ENCODE measurements at places on chromosomes 5 and 9.
A peak's percentile ranks its signal among the peaks of the same experiment; 100 is the strongest.

DNA sequence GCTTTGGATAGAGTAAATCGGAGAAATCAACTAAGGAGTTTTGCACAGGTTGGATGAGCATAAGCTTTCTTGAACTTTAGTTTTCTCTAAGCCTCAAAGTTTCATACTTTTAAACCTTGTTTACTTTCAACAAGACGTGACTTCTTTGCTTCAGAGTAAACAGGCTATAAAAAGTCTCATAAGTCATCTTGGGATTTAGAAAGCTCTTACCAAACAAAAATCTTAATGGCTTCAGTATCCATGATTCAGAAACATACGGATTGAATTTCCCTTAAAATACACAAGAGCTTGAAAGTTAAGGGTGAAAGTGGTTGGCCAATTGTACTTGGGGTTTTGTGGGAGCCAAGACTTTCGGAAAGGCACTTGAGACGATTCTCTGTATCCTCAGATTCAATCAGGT, 270.9 kb upstream of the ANKH start:
- DNase-seq, result no peak

DNA sequence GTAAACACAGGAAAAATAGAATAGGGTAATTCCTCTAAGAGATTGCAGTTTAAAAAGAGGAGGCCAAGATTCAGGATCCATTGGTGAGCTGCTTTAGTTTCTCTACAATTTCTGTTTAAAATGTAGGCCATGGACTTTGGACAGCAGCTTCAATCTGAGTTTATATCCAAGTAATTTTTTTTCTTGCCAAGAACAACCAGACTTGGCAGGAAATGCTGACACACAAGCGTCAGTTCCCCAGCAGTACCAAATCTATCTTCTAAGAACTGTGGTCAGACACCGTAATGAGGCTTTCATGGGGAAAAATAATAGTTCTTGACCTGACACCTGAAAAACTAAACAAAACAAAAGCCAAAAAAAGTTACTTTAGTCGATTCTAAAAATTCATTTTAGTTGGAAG, 528.8 kb downstream of the CSNK1G3 start:
- no peak for DNase-seq

DNA sequence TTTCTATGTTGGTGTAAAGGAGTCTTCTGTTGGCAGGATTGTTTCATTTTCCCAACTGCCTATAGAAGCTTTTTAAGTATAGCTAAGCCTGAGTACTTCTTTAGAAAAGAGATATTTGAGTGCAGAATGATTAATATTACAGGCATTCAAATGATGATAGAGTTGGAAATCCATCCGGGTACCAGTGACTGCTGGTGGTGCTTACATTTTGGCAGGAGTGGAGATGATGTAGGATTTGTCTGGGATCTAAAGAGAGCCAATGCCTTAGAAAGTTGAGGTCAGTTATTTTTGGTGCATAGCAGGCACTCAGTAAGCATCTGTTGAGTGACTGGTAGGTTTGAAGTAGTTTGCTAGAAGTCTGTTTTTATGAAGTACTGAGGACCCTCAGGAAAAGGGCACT, 433.5 kb downstream of the DMAC1 start:
- DNase-seq, result no peak

DNA sequence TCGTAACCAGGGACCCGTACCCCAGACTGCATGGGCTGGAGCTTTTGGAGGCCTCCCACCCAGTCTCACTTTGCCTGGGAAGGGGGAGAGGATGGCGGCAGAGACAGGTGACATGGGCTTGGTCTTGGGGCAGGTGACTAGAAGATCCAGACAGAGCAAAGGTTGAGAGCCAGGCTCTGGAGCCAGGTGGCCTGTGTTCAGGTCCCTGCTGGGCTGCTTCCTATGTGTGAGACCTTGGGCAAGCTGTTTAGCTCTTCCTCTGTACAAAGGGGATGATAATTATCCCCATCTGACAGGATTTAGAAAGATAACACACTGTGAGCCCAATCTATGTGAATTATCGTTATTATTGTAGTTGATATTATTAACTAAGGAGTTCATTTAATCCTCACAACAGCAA, 16.1 kb upstream of the NDST1 start:
- no peak for DNase-seq

DNA sequence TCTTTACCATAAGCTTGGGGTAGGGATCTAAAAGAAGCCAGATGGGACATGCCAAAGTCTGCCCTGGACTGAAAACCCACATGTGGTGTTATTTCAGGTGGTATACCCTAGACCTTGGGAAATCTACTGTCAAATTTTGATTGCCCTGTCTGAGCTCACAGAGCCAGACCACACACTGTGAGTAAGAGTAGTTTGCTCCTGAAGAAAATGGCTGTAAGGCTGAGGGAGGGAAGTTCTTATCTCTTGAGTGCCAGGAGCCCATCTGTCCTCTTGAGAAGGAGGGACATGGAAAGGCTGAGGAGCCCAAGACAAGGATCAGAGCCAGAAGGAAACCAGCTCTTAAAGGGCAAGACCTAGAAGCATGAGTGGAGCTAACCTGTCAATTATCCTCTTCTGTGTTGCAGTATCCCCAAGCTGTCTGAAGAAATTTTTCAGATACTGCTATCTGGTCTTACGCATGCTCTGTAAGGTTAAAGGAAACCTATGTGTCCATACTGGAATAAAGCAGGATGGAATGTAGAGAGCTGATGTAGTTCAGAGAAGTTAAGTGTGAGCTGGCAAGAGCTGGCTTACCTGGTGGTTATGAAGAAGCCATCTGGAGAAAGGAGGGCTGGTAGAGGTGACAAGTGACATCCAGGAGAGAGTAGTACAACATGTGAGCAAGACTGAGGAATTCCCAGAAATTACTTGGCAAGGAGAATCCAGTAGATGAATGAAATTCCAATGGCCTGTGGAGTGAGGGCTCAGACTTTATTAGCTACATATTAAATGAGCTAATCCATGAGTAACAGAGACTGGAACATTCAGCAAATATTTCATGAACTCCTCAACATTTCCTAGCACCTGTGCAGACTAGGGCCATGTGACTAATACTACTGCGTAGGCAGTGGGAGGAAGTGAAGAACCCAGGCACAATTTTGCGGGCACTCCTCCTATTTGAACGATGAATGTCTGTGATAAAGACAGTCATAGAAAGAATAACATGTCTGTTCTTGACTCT, 389.1 kb upstream of the KIF2A start:
- no peak for DNase-seq

GRCh38 chr5:170223906-170224305, 8.9 kb upstream of the C5orf58 start:
- no peak for DNase-seq

DNA sequence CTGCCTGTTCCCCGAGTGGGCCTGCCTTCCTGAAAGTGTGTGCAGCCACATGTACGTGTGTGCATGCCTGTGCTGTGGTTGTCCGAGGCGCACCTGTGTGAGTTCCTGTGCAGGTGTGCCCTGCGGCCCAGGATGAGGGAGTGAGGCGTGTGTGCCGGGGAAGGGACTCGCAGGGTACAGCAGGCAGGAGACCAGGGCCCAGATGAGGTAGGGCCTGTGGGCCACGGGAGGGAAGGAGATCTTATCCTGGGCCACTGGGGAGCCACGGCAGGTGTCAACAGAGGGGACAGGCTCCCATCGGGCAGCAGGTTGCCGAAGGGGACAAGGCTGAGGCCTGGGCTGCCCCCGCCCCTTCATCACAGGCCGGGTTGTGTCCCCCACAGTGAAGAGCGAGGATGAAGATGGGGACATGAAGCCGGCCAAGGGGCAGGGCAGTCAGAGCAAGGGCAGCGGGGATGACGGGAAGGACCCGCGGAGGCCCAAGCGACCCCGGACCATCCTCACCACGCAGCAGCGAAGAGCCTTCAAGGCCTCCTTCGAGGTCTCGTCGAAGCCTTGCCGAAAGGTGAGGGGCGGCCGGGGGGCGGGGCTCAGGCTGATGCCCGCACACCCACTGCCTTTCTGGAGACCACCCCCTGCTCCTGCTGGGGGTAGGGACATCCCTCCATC, 79.2 kb downstream of the LMX1B start:
- DNase-seq, result no peak

DNA sequence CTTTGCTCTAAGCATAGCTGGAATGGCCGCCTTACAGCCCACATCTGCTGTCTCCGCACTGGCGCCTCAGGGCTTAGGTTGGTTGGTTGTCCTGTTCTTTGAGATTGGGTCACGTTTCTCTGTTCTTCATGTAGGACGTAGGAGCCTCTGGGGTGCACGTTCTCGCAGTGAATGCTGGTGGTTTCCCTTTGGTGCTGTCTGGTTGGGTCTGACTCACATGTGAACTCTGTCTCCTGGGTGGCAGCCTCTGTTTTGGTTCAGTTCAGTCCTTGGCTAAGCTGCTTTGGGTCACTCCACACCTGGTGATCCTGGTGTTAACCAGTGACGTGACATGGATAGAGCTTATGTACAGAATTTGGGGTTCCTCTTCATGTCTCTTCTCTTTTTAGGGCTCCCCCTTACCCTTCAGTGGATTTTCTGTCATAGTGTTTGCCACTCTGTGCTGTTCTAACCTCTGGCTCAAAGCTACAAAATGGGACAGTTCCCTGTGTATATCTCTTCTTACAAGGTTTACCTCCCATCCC, 12.6 kb upstream of the LPCAT1 start:
- DNase-seq, result peak; percentile 60

Measured in tibial artery (tissue), 4 donors.